ENCODE measurements at places on chromosomes 5 and 9.
A peak's percentile ranks its signal among the peaks of the same experiment; 100 is the strongest.

GRCh38 chr9:84349671-84350070, 9.1 kb upstream of the SLC28A3 start:
- DNase-seq: no peak

- DNase-seq: no peak
Measured at GRCh38 chr5:130102960-130103359, 198.7 kb downstream of the CHSY3 start.

GRCh38 chr9:105760053-105760452, 65.7 kb downstream of the TMEM38B start:
- DNase-seq: no peak

- DNase-seq: no peak
Measured at GRCh38 chr9:136053757-136054142, 41.3 kb downstream of the NACC2 start.

DNA sequence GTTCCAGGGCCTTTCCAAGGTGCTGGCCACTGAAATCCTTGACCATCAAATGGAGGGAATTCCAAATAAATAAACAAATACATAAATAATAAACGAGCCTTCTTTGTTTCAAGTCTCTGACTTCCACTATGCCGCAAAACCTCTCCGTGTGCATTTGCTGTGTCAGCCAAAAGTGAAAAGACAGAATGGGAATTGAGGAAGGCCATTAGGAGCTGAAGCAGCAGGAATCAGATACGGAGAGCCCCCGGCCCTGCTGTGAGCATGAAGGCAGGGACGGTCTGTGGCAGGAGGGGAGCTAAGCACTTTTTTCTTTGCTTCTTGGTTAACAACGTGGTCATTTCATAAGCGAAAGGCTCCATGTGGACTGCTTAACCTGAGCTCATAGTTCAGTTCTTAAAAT, 26.1 kb downstream of the PLPPR1 start:
- DNase-seq: no peak

DNA sequence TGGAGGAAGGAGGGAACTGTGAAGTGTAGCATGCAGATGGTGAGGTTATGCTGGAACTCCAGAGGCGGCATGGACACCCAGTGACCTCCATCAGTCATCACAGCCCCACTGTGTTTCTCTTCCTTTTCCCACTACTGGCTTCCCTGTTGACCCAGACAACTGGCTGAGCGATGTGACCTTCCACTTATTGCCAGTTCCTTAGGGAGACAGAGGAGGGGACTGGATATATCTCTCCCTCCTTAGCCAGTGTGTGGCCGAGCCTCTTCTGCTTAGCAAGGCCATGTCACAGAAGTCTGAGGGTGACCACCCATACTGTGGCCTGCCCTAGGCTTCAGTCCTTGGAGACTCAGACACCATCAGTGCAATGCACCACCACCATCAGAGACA, 3.0 kb upstream of the PHYKPL start:
- DNase-seq: no peak

DNA sequence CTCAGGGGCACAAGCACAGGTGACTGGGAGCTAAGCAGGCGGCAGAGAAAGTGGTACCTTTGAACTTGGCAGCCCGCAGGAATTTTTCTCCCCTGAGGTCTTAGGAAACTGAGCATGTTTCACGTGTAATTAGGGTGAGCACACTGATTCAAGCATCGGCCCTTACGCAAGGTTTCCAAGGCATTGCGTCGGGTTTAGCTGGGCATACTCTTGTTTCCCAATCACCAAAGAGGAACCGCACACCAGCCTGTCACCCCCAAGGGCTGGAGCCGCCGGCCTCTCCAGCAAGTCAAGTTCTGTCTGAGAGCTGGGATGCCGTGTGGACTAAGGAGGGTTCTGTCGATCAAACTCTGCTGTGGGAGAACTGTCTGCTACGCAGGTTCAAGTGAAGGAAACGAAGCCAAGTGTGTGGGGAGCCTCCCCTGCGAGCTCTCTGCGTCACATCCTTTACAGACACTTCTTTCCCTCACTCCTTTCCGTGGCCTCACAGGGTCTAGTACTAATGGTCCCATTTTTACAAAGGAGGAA, 53.0 kb downstream of the ERGIC1 start:
- DNase-seq: peak; percentile 26

DNA sequence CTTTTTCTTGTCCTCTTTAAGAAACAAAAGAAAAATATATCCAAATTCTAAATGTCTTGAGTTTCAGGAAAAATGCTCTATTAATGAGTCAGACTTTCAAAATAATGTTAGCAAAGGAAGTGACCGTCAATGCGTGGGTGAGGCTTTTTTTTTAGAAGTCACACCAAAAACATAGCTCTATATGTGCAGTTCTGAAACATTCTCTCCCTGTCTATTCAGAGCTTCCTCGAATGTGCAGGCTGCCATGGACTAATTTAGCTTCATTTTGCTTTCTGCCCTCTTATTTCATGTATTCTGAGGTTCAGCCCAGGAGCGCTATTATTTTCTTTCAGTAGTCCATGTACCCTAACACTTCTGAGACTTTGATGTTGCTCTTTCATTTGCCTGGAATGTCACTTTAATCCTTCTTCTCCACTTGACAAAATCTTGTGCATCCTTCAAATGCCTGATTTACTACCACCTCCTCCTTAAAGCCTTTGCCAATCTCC, 72.5 kb upstream of the RASA1 start:
- DNase-seq: no peak

DNA sequence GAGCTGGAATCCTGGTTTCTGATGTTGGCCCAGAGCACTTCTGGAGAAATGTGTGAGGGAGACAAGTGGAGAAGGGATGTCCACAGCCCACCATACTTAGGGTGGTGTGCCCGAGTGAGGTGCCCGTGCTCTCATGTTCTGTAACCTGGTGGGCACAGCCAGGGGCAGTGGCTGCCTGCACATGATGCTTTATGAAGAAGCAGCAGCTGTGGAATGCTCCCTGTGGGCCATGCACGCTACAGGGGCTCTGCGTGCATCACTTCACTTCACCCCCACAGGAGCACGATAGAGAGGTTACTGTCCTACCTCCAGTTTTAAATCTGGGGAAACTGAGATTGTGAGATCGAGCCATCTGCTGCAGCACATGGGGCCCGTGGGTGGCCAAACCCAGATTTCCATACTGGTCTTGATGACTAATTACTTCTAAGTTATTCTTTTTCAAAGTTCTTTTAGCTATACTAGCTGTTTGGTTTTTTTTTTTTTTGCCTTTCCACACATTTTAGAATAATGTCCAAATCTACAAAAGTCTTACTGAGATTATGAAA, 441.6 kb downstream of the GADD45G start:
- no peak for DNase-seq

GRCh38 chr5:7869474-7870136, 657 bp downstream of the MTRR start:
- no peak for DNase-seq

DNA sequence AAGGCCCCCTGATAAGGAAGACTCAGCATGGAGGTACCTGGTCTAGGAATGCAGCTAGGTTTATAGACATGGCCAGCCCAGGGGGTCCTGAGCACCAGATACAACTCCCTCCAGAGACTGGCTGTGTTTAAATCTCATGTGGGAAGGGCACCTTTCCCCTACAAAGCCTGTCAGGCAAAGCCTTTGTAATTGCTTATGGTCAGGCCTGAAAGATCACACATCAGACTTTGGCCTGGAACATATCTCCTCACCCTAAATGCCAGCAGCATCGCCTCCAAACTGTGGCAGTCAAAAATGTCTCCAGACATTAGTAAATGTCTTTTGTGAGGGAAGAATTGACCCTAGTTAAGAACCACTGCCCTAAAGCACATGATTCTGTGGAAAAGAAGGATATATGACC, 51.6 kb upstream of the MACIR start:
- no peak for DNase-seq

- DNase-seq: peak; percentile 91
Measured at GRCh38 chr5:55712023-55712859, at the start of gene SLC38A9. TSS of gene SLC38A9 (minus strand) at chr5:55712324. CDS start at chr5:55697958, 14,366 bp downstream.

DNA sequence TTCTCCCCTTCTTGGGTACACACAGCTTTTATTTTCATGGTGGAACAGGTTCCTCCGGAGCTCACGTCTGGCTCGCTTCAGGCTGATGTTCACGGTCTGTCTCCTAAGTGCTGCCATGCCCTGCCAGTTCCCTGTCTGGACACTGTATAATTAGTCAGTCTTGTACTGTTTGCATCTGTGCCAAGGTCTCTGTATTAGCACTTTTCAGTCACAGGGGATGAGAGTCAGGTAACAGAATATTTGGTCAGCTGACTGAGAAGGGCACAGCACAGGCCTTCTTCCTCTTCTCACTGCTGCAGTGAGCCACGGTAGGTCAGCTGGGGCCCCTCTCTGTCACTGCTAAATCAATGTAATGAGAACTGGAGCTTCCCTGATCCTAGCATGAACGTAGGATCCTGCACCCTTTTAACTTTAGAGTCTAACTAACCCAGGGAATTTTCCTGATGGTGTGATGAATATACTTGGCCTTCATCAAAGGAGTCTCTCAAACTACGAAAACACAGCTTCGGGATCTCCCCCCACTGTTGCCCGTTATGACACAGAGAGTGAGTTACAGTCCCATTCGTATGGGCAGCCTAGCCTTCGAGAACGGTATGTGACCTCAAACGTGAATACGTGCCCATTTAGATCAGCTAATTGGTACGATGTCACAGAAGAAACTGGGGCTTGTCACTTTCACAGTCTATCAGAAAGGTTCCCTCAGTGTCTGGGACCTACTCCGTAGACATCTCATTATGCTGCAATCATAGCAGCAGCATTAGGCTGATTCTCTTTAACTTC, 354.1 kb upstream of the RFX3 start:
- DNase-seq: no peak

All from T-cell (primary cell).